ENCODE measurements at places on chromosomes 7 and 10.

GRCh38 chr10:60777696-60778213 is 523 bp upstream of the CDK1 start:
- DNase-seq, result no peak

DNA sequence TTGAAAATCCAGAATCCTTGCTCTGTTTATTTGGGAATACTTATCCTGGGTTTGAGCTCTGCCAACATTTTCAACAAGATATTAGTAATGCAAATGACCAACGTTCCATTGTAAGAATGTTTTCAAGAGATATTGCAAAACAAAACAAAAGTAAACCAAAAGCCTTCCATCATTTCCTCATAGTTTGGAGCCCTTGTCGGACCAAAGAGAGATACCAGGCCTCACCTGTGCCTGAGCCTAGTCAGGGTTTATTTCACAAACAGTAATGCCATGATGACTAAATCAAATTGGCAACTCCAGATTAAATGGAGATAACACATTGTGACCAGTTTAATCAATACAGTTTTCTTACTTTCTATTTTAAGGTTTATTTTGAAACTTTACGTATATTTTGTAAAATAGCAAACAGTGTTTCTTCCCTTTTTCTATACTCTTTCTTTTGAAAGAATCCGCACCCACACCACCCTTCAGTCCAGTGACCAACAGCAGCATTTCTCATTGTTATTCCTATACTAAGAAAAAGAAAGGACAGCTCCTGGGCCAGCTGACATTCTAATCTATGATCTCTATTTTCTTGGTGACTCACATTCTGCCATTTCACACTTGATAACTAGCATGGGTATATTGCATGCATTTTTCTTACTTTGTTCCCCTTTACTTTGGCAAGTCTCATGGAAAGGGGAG is 168.5 kb upstream of the MEOX2 start:
- no peak for DNase-seq

GRCh38 chr10:124271676-124272075 is 147.0 kb downstream of the OAT start:
- no peak for DNase-seq

DNA sequence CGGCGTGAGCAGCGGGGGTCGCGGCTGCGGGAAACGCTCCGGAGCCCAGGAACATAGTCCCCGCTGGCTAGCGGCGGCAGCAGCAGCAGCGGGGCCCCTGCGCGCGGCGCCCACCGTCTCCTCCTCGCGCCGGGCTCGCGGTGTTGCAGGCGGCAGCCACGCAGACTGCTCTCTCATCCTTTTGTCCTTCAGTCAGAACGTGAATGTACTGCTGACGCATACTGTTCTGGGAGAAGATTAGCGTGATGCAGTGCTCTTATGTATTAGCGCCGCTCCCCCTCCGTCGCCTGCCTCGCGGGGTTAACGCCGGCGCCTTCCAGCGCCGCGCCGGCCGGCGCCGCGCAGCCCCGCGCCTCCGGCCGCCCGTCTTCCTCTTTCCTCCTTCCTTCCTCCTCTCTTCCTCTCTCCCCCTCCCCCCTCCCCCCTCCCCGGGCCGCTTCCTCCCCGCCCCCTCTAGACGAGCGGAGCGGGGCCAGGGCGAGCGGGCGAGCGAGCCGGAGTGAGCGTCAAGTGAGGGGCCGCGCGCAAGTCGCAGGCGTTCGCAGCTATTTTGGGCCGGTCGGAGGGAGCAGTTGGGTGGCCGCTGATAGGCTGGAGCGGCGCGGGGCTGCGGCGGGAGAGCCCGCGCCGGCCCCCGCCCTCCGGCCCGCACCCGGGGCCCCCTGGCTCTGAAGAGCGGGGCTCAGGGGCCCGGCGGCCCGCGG is 816 bp upstream of the LRRC4 start:
- DNase-seq, result peak; percentile 67

- DNase-seq, result no peak
Observed at GRCh38 chr10:94353336-94353735, 9.4 kb downstream of the NOC3L start.

- DNase-seq, result no peak
Observed at GRCh38 chr7:25781704-25782103, 370.3 kb upstream of the NFE2L3 start.

DNA sequence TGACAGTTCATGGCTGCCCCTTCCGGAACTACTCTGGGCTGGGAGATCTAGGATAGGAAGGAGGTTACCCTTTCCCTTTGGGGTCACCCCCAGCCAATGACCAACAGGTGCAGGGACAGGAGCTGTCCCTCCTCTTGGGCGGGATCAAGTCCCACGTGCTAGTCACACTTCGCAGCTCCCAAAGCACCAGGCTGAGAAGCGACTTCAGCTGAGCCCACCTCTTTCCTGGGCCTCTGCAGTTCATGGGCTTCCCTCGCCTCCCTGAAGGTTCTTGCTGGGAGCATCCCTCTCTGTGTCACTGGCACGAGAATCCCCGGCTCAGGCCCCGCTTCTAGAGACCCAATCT is 115.5 kb downstream of the FAM53B start:
- DNase-seq, result no peak

DNA sequence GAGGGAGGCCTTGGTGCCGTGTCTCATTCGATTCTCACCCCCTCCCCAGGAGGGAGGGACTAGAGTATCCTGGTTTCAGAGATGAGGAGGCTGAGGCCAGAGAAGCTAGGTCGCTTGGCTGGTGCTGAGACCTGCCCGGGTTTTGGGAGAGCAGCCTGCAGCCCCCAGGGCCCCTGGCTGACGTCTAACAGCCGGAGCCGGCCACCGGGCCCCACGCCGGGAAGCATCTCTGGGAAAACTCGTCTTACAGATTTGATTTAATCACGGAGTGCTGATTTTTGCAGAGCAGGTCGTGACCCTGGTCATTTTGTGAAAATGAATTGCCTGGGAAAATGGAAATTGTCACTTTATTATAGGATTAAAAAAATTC is 97.5 kb downstream of the MICALL2 start:
- DNase-seq, result no peak

DNA sequence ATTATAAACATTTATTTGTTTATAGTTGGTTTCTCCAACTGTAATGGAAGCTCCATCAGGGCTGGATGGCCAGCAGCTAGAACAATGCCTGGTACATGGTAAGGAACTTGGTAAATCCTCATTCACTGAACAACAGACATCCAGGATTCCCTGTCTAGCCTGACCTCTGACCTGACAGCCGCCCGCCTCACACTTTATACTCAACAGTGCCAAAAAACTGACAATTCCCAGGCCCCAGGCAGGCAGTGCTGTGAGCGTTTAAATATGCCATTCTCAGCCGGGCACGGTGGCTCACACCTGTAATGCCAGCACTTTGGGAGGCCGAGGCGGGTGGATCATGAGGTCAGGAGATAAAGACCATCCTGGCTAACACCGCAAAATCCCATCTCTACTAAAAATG is 55.9 kb downstream of the RSU1 start:
- no peak for DNase-seq

- DNase-seq, result no peak
Observed at GRCh38 chr10:31963589-31963980, 35.0 kb upstream of the ARHGAP12 start.

Data from HTR-8/SVneo (cell line).